ENCODE measurements at places on chromosomes 1 and 21. TPM values are rescaled to one million over a fixed set of nuclear protein-coding genes. Genes with fewer than 3 reads are reported as not detected.
A peak's percentile ranks its signal among the peaks of the same experiment; 100 is the strongest.

DNA sequence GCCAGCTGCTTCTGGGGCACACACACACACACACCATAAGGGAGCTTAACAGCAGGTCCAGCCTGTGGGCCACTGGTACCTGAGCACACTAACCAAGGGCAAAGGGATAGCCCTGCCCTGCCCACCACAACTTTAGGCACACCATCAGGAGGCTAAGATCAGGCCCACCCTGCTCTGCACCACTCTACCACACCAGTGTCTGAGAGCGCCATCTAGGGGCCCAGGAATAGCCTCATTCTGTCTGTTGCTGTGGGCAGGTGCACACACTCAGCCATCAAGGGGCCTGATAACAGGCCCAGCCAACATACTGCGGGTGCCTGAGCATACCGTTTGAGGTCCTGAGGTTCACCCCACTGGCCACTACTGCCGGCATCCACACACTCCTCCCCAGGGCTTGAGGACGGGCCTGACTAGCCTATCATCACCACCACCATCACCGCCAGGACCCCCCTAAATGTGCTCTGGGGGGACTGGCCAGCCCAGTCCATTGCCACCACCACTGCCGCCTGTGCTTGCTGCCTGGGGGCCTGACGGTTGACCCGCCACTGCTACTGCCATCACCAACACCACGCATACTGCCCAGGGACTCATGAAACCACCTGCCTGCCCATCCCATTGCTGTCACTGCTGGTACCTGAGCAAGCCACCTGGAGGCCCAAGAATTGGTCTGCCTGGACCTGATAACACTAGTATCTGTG, 31.3 kb downstream of the NSL1 start:
- DNase-seq, result no peak

- DNase-seq, result no peak
Measured at GRCh38 chr21:41217671-41218385, 49.9 kb downstream of the BACE2 start.

DNA sequence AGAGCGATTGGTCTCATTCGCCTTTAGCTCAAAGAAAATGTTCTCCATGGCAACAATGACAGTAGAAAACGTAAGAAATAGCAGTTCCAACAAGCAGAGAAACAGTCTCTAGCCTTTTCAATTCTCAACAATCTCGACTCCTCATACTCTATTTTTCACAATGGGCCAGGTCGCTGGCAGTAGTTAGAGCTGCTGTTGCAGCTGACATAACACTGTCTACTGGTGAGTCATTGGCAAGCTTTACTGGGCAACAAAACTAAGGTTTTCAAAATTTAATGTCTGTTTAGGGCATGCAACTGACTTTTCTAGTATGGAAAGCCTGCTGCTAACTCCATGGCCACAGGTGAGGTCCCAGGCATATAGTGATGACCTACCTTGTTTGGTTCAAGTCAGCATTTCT, 221.1 kb upstream of the KAZN start:
- no peak for DNase-seq

GRCh38 chr1:46081206-46081605, 51.2 kb downstream of the PIK3R3 start:
- DNase-seq, result no peak

The C1orf53 gene
- 20.8 TPM for total RNA-seq

The TSEN15 gene
- total RNA-seq, result 32.4 TPM

DNA sequence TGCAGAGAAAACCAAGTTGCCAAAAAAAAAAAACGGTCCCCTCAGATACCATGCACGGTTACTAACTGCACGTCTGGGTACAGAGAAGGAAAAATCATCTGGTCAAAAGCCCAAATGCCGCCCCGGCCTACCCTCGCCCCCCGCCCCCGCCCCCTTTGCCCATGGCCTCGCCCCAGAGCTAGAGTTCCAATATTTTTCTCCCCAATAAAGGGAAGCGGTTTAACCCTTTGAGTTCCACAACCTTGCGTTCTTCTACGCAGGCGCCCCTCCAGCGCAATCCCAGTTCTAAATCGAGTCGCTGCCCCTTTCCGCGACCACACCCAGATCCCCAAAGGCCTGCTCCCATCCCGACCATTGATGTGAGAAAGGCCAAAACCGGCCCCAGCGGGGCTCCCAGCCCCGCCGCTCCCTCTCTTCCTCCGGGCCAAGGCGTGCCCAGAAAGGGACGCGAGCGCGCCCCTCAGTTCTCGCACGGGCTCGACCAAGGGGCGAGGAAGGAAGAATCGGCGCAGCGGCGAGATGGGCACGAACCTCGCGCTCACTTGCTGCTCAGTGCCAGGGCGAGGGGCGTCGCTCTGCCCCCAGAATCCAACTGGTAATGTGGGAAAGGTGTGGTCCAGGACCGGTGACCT, 797 bp downstream of the WDR47 start:
- no peak for DNase-seq

DNA sequence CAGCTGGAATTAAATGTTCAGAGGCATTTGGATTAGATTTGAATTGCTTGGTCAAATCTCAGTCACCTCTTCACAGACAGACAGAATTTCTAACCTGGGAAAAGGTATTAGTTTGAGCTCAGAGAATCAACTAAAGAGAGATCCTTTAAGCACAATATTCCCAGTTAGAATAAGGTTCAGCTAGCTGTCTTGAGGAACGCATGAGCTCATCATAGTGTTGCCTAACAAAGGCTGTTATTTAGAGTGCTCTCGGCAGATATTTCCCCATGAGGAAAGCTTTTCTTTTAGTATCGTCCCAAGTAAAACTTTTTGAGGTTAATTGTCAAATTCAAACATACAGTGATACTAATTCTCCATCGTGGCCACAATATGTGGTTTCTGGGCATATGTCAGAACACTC, 269.9 kb downstream of the HLX start:
- DNase-seq, result no peak

GRCh38 chr1:110696818-110697217, 22.1 kb upstream of the KCNA3 start:
- no peak for DNase-seq

The MED8 gene
- 62.8 TPM for total RNA-seq

GRCh38 chr1:14742181-14742980, 143.9 kb downstream of the KAZN start:
- DNase-seq, result peak; percentile 85

DNA sequence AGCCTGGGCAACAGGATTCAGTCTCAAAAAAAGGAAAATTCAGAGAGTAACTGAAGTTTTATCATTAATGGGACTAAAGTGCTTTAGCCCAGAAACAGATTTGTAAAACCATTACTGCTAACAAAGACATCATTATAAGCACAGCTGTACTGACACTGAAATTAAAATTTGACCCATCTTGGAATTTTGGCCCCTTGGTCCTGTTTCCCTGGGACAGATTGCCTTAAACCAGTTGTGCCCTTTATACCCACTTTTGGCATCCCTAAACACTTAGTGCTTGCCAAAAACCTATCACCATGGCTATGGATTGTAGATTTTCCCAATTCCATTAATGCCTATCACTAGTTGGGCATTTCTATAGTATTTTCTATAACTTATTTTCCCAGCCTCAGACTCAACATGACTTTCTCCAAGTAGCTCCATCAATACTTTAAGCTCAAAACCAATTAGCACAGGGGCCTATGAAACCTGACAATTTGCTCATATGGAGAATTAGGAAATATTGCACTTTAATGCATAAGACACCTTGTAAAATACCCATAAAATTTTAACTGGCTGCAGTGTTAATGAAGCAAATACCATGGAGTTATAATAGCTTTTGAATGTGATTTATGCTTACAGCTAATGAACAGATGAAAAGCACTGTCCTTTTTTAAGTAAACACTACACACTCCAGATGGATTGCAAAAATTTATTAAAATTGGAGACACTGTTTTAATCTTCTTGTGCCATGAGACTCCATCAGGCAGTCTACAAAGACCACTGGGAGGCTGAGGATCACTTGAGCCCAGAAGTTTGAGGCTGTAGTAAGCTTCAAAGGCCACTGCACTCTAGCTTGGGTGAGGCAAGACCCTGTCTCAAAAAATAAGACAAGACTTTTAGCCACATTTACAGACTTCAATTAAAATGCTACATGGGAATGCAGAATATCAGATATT, 4.3 kb downstream of the GAS5 start:
- no peak for DNase-seq

- peak; percentile 96 for DNase-seq
Measured at GRCh38 chr1:169999331-169999741, 75.2 kb downstream of the KIFAP3 start.

DNA sequence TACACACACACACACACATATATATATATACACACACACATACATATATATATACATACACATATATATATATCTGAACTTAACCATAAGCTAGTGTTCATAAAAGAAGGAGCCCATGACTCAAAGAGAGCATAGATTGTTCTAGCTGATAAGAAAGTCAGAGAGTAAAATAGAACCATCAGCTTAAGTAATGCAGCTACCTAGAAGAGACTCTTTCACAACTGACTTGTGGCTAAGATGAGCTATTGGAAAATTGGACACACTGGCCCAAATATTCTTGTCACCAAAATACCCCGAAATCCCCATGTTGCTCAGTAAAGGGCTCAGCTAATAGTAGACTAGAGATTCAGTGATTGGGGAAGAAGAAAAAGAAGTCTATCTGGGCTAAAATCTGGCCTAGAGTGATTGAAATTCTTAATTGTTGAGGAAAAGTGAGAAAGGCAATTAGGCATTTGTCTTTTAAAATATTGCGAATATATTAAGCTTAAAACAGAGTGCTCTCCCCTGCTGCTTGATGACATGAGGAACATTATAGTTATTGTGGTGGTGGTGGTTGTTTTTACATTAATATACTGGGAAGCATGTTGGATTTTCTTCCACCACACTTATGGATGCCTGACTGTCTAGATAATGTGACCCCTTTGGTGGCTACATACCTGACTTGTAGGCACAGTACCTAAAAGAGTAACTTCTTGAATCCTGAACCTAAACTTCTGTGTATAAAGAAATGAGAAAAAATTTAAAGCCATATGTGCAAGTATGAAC, 6.3 kb downstream of the SLAMF1 start:
- DNase-seq, result no peak

DNA sequence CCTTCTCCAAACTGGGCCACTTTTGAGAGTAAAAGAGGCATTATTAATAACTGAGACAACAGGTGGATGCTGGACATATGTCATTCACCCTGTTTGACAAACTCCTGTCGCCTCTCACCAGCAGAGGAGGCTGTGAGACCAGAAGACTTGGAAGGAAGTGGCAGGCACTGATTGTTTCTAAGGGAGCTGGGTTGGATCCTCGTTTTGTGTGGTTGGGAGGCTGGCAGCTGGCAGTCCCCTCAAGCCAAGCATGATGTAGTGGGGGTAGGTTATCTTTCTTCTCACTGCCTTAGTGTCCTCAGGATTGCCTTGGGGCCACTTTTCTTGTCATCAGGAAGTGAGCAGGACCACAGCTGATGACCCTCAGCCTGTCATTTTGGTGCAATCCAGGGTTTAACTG, 86.5 kb upstream of the KCNJ15 start:
- DNase-seq, result peak; percentile 25

- DNase-seq, result peak; percentile 82
Measured at GRCh38 chr1:159960721-159961381, 6.8 kb upstream of the SLAMF9 start.

The CFHR1 gene
- total RNA-seq, result not detected

The GJB4 gene
- total RNA-seq, result not detected

The FMO2 gene
- total RNA-seq, result not detected

DNA sequence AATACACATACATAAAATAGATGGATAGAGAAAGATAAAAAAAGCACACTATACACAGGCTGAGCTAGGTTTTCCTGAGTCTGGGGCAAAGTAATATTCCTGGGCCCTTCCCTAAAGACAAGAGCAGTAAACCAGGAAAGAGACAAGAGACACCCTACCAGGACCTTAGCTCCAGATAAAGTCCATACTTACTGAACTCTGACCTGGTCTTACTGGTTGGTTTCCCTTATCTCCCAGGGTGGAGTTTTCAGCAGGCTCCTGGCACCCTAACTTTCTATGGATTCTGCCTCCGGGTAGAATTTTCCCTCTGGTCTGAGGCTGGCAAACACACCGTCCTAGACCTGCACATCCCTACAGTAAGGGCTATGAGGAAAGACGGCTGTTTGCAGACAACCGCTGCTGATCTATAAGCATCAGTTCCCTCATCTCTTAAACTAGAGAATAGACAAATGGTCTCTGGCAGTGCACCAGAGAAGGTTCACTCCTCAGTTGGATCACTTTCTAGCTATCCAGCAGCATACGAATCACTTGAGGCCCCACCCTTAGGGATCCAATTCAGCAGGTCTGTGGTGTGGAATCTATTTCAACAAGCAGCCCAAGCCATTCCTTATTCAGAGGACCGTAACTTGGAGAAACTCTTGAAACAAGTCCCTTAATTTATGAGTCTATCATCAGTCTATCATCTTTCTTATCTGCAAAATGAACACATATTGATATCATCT, 52.0 kb downstream of the ARHGEF11 start:
- no peak for DNase-seq

GRCh38 chr1:225319871-225320270, 108.0 kb downstream of the LBR start:
- DNase-seq, result no peak

The ALPL gene
- 0.29 TPM for total RNA-seq

DNA sequence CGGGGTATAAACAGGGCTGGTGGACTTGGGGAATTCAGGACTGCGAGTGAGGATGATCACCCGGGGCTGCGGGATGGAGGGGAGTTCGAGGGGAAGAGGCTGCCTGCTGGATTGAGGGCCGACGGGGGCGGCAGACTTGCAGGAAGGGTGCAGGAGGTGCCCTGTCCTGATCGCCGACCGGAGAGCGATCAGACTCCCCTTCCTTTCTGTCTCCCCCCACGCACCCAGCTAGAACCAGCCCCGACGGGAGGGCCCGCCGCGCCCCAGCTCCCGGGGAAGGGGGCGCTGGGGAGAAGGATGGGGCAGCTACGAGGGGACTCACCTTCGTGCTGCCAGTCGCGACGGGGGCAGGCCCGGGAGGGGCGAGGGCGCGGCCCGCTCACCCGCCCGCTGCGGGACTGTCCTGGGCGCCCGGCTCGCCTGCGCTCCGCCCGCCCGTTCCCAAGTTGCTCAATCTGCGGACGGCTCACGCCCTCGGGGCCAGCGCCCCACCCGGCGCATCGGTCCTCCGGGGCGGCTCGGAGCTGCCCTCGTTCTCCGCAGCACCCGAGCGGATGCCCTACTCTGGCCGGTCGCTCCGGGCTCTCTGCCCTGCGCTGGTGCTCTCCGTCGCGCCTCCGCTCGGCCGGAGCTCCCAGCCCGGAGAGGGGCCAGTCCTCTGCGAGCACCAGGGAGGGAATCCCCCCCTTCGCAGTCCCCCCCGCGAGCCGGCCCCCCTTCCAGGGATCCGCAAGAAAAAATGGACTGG, at the start of gene RSPO1:
Gene RSPO1 (minus strand): TSS at position 649 of the 748 bp plus-strand sequence. CDS start 5,231 bp downstream, outside the sequence.
- no peak for DNase-seq

- no peak for DNase-seq
Measured at GRCh38 chr1:207304710-207305488, 16.6 kb upstream of the CD55 start.

- no peak for DNase-seq
Measured at GRCh38 chr1:98289311-98289710, 368.5 kb upstream of the DPYD start.

The RGS18 gene
- 0.08 TPM for total RNA-seq

The SYDE2 gene
- total RNA-seq, result 11.8 TPM

The AMY1B gene
- not detected for total RNA-seq

The SLC22A15 gene
- total RNA-seq, result 4.8 TPM

DNA sequence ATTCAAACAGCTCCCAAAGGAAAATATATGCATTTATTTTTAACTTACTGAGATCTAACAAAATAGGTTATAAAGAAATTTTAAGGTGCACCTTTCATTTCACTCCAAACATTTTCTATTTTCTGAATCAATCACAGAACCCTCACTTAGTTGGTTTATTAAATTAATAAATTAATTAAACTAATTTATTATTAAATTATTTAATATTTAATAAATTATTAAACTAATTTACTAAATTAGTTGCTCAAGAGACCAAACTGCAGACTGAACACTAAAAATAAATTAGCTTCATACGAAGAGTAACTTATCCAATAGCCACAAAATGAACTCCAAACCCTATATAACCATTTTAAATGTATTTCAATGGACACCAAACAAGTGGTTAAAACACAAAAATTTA, 68.0 kb downstream of the PRPF38A start:
- no peak for DNase-seq
